ENCODE measurements at places on chromosomes 12 and 14.

DNA sequence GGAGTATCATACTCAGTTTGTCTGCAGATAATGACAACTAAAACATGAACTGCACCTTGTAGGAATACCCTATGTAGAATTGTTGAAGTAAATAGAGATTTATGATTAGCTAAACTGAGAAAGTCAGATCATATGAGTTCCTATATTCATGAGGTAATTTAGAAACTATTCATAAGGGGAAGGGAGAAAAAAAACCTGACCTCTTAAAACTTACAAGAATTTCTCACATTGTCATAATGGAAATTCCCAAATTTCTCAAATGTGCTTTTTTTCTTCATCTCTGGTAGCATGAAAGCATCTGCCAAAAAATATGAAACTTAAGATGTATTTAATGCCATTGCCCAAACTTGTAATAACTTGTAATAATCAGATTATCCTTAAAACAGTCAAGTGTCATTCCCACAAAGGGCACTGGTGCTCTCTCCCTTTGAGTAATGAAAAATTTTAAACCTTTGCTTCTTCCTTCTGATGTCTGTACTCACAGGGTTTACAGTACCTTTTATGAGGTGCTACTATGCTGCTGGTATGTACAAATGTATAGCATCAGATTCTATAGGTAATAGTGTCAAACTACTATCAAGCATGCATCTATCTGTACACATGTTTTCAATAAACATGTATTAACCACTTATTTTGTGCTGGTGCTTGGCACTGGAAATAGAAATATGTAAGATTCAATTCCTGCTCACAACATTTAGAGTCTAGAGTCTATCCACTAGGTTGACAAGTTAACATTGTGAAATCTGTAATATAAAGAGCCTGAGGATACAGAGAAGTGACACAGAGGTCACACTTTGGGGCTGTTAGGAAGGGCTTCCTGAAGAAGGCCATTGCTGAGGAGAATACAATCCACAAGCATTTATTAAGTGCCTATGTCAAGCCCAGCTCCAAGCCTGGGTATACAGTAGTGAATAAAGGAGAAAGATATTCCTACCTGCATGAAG lies 17.4 kb upstream of the DRAM1 start:
- no peak for DNase-seq

DNA sequence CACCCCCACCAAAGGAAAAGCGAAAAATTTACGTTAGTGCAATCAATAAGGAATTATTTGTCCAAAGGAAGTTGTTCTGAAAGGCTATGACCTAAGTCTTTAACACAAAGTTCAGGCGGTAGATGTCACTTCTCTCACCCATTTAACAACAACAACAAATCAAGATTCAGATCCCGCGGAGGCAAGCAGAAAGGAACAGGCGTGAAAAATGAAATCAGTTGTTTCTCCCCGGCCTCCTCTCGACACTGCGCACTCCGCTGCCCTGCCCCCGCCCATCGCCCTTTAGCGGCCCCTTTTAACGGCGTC lies 1.4 kb downstream of the DENND5B start:
- no peak for DNase-seq

GRCh38 chr12:93634416-93634815 lies 42.8 kb upstream of the CRADD start:
- DNase-seq = no peak

DNA sequence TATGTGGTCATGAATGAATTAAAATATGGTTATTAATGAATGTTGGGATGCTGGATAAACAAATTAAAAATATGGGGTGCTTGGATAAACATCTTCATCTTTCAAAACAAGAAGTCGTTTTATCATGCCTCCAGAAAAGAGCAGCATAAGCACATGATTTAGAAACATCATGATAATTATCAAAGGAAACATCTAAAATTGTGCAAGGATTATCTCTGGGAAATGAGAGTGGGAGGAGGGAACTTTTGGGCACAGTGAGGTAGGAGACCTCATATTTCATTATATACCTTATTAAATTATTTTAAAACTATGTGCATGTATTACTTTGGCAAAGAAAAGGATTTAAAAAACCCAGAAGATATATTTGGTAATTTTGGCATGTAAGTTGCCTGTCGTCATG lies 8.9 kb downstream of the C3AR1 start:
- DNase-seq = no peak

DNA sequence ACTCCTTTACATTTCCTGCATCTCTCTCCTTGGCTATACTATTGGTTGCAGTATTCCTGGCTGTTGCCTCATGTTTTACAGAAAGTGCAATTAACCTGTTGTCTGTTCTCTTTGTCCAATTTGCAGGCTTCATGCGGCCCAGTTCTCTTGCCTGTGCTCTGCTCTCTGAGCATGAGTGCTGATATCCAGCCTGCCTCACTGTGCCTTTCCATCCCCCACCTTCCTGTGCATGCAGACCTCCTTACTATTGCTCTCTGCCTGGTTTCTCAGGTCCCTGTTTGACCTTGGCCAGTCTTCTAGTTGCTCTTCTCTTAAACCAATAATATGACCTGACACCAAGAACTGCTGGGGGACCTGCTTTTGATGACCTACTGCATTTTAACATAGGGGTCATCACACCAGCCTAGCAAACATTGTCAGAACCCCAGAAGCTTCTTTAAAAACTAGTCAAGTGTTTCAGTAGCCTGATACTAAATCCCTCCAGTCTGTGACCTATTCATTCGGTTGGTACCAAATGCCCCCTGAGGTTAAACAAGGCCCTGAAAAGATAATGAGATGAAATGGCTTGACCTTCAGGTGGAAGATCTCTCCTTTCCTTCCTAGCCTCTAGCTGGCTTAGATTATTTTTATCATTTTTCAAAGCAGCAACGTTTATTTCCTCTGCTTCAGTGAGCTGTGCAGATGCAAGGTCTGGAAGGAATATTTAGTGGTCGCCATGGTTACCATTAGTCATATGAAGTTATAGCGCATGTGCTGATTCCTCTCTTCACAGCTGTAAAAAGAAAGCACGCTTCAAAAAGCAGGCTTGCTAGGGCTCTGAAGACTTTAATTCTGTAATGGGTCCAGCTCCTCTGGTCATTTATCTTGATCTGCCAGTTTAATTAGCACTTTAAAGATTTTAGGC lies 216.5 kb downstream of the PHLDA1 start:
- no peak for DNase-seq

GRCh38 chr12:32478858-32479725 lies 79.7 kb downstream of the FGD4 start:
- DNase-seq = no peak

GRCh38 chr12:46186088-46186487 lies 82.8 kb downstream of the SLC38A1 start:
- no peak for DNase-seq

DNA sequence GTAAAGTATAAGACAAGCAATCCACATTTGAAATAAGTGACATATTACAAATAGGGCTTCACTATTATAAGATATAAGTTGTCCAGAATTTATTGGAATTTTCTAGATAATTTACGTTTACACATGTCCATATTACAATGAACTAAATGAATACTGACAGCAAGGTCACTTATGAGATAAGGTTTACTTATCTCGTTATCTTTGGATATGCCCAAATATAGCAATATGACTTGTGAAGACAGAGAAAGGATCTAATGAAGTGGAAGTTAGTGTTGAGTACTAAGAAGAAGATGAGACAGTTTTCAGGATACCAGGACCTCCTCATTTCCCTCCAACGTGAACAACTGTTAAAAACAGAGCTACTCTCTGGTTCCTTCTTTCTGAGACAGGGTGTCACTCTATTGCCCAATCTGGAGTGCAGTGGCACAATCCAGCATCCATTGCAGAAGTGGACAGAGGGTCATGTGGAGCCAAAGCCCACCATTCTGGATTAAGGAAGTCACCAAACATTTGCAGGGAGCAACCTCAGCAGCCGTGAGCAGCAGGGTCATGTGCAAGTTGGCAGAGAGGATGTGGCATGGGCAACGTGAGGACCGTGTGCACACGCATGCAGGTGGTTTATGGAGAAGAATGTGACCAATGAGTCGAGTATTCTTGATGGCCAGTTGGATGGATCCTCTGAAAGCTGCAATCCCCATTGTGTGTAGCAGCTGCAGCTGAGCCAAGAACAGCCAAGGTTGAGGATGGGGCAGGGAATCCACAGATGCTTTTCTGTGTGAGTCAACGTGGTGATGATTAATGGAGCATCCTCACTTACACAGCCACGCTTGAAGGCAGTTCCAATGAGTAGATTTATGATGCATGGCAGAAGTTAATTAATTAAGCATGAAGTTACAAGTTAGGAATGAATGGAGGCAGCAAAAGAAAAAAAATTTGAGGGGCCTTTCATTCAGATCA lies 111.0 kb downstream of the BICD1 start:
- DNase-seq = no peak
